ENCODE measurements at places on chromosomes 1 and 21.
A peak's percentile ranks its signal among the peaks of the same experiment; 100 is the strongest.

GRCh38 chr1:231959225-231959884 is 332.8 kb downstream of the DISC1 start:
- no peaks in the 10 kb centered on the region for H3K27me3 ChIP-seq
- no peak overlapping the region for H3K4me3 ChIP-seq
- no peak for DNase-seq
- H3K27ac ChIP-seq = no peak overlapping the region
- H3K4me1 ChIP-seq = no peaks in the 10 kb centered on the region

DNA sequence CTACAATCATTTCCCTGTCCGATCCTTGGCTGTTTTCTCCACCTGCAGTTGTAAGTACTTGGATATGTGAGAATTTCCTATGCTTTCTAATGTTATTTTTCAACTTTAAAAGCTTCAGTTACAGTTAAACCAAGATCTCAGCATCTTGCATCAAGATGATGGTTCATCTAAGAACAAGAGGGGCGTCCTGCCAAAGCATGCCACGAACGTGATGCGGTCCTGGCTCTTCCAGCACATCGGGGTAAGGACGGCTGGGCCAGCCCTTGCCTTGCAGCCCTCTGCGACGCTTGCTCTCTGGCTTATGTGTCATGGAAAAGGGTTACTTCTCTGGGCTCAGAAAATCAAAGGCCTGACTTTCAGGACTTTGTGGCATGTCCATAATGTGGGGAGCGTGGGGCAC is 46.8 kb downstream of the PKNOX1 start:
- no peaks in the 10 kb centered on the region for H3K4me1 ChIP-seq
- no peaks in the 10 kb centered on the region for H3K27me3 ChIP-seq
- peaks cover 8% of the 10 kb centered on the region for H3K36me3 ChIP-seq
- no peak overlapping the region for H3K4me3 ChIP-seq
- no peak for DNase-seq

- no peaks in the 10 kb centered on the region for H3K4me1 ChIP-seq
- no peak overlapping the region for H3K4me3 ChIP-seq
- no peaks in the 10 kb centered on the region for H3K27me3 ChIP-seq
- no peaks in the 10 kb centered on the region for H3K36me3 ChIP-seq
Measured at GRCh38 chr1:59017501-59018231, 233.8 kb upstream of the JUN start.

DNA sequence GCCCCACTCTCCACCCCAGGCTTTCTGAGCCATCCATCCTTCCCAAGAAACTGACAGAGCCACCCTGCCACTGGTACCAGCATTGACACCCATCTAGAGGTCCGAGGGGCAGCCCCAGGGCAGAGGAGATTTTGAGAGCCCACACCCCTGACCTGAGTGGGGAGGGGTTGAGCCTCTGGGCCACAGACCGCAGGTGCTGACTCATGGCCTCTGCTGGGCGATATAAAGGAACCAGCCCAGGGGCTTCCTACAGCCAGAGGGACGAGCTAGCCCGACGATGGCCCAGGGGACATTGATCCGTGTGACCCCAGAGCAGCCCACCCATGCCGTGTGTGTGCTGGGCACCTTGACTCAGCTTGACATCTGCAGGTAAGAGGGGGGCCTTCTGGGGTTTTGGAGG is at the start of gene PADI4:
PADI4 (plus strand) TSS at position 252 of the 400 bp plus-strand sequence; CDS start at position 278, 26 bp downstream.
- no peaks in the 10 kb centered on the region for H3K27me3 ChIP-seq
- no peak within 1 kb of the TSS for H3K4me3 ChIP-seq
- no peaks in the 10 kb centered on the region for H3K4me1 ChIP-seq
- H3K36me3 ChIP-seq = no peaks in the 10 kb centered on the region
- DNase-seq = no peak

DNA sequence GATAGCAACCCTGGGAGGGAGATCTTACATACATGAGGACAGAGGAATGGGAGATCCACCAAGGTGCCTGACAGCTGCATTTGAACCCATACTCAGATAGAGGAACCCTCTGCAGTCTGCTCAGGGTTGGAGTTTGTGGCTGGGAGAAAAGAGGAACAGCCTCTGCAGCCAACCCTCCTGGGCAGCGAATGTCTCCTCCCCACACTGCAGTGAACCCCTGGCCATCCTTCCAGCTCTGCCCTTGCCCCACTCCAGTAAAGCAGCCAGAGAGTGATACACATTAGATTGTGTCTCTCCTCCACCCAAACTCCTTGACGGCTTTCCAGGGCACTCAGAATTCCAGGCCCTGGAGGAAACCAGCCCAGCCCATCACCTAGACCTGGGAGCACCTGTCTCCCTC is 137.7 kb downstream of the RUNX1 start:
- no peaks in the 10 kb centered on the region for H3K4me1 ChIP-seq
- H3K36me3 ChIP-seq = no peaks in the 10 kb centered on the region
- H3K27me3 ChIP-seq = no peaks in the 10 kb centered on the region
- DNase-seq = no peak
- H3K4me3 ChIP-seq = no peak overlapping the region
- H3K27ac ChIP-seq = no peak overlapping the region

- peaks cover 4% of the 10 kb centered on the region for H3K27me3 ChIP-seq
- H3K36me3 ChIP-seq = no peaks in the 10 kb centered on the region
- no peak overlapping the region for H3K4me3 ChIP-seq
- no peak for DNase-seq
- H3K27ac ChIP-seq = no peak overlapping the region
Measured at GRCh38 chr21:40194185-40194980, 327.1 kb downstream of the PCP4 start.

- DNase-seq = no peak
- H3K4me1 ChIP-seq = no peaks in the 10 kb centered on the region
- H3K27me3 ChIP-seq = no peaks in the 10 kb centered on the region
- no peak overlapping the region for H3K4me3 ChIP-seq
Measured at GRCh38 chr21:36381841-36382589, 3.2 kb upstream of the CHAF1B start.

GRCh38 chr1:231544943-231545592 is 16.6 kb downstream of the TSNAX start:
- H3K4me1 ChIP-seq = no peaks in the 10 kb centered on the region
- no peaks in the 10 kb centered on the region for H3K27me3 ChIP-seq
- DNase-seq = no peak
- no peak overlapping the region for H3K27ac ChIP-seq
- no peak overlapping the region for H3K4me3 ChIP-seq
- peaks cover 4% of the 10 kb centered on the region for H3K36me3 ChIP-seq

- no peak overlapping the region for H3K27ac ChIP-seq
- H3K4me1 ChIP-seq = no peaks in the 10 kb centered on the region
- no peak overlapping the region for H3K4me3 ChIP-seq
- peak; percentile 82 for DNase-seq
- H3K27me3 ChIP-seq = no peaks in the 10 kb centered on the region
Measured at GRCh38 chr21:42939582-42940413, 14.4 kb upstream of the ERVH48-1 start.

GRCh38 chr1:153375511-153375910 is at the start of gene S100A12:
Gene S100A12 (minus strand): TSS chr1:153375621. CDS start chr1:153374592, 1,029 bp downstream.
- no peaks in the 10 kb centered on the region for H3K27me3 ChIP-seq
- no peaks in the 10 kb centered on the region for H3K36me3 ChIP-seq
- H3K4me3 ChIP-seq = no peak within 1 kb of the TSS

- peaks cover 2% of the 10 kb centered on the region for H3K4me1 ChIP-seq
- no peak for DNase-seq
- peak overlapping the region; percentile 6 for H3K27ac ChIP-seq
- H3K36me3 ChIP-seq = peaks cover 27% of the 10 kb centered on the region
Measured at GRCh38 chr1:160346463-160346862, 3.3 kb downstream of the NCSTN start.

DNA sequence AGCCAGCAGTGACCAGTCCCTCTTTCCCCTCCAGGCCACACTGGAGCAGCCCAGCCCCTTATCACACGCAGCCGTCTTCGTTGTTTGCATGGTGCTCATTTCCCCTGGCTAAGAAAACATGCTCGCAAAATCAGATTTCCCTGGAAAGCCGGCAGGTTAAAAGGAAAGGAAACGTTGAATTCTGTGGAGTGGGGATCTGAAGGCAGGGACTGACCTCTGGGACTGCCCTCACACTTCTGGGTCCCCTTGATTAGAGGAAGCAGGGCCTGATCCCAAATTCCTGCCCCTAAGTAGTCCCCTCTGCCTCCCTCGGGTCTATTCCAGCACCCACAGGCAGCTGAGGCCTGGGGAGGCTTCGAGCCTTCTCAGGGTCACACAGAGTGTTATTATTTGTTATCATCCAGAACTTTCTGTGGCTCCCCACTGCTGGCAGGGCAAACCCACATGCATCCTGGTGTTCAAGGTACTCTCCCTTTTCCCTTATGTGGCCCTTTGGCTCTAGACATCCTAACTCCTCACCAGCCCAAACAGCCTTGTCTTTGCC is 125.2 kb upstream of the ZBTB40 start:
- no peak overlapping the region for H3K4me3 ChIP-seq
- DNase-seq = peak; percentile 19
- no peaks in the 10 kb centered on the region for H3K36me3 ChIP-seq
- no peaks in the 10 kb centered on the region for H3K4me1 ChIP-seq
- no peak overlapping the region for H3K27ac ChIP-seq

DNA sequence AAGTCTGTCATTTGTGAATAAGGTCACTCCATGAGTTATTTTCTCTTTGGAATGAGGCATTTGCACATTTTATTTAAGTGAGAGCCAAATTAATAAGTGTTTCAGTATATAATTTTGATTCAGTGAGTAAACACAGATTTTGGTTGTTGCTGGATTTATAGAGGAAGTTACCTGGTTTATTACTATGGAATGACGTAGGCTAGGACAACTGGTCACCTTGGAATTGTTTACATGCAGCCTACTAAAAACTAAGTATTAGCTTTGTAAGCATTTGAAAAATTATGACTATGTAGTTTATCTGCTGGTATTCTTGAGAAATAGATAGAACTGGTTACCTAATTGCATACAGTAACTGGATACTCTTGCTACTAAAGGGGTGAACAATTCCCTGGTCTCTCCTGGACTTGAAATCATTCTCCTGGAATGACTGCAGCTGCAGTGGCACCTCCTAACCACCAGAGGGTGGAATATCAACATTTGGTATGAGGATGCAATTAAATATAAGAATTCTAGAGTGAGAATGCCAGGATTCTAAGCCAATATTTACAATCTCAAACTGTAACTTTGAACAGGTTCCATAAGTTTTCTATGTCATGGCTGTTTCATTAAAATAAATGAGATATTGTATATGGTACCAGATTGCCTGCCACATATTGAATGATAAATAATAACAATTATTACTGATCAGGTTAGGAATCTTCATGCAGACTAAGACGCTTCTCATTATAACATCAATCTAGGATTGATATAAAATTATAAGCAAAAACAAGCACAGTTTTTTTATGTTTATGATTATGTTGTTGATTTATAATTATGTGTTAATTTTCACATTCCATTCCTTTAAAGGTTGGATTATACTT is 3.5 kb upstream of the KRTAP27-1 start:
- no peak for DNase-seq
- H3K4me3 ChIP-seq = no peak overlapping the region
- H3K27ac ChIP-seq = no peak overlapping the region
- H3K36me3 ChIP-seq = no peaks in the 10 kb centered on the region

DNA sequence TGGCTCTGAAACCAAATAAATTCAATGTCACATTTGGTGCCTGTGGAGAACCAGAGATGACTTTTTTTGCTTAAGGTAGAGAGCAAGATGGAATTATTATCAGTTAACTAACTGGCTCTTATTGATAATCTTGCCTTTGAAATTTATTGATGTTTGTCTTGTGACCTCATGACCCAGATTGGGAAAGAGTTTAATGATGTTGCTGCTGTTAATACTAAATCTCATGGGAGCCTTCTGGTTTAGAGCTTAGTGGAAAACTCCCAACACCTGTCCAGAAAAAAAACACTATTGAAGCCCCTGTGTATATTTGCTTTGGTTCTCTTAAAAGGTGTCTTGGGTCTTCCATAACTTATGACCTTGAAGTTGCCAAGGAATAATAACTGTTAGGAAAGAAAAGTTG is 9.9 kb downstream of the CHTOP start:
- no peak for DNase-seq
- peaks cover 42% of the 10 kb centered on the region for H3K36me3 ChIP-seq
- no peak overlapping the region for H3K4me3 ChIP-seq
- H3K27ac ChIP-seq = no peak overlapping the region
- H3K27me3 ChIP-seq = no peaks in the 10 kb centered on the region

- H3K4me1 ChIP-seq = no peaks in the 10 kb centered on the region
- DNase-seq = no peak
- H3K4me3 ChIP-seq = no peak overlapping the region
- H3K27ac ChIP-seq = no peak overlapping the region
- no peaks in the 10 kb centered on the region for H3K36me3 ChIP-seq
Measured at GRCh38 chr1:187762118-187762517, 933.4 kb downstream of the PLA2G4A start.

- no peaks in the 10 kb centered on the region for H3K36me3 ChIP-seq
- H3K4me3 ChIP-seq = no peak overlapping the region
- DNase-seq = no peak
- H3K4me1 ChIP-seq = no peaks in the 10 kb centered on the region
- H3K27ac ChIP-seq = no peak overlapping the region
Measured at GRCh38 chr1:182768963-182769362, 20.6 kb upstream of the NPL start.
